A172 (cell line): ENCODE measurements at places on chromosomes 2 and 18.

GRCh38 chr2:54952978-54953456 is 97.2 kb downstream of the RTN4 start:
- DNase-seq: peak; percentile 77

DNA sequence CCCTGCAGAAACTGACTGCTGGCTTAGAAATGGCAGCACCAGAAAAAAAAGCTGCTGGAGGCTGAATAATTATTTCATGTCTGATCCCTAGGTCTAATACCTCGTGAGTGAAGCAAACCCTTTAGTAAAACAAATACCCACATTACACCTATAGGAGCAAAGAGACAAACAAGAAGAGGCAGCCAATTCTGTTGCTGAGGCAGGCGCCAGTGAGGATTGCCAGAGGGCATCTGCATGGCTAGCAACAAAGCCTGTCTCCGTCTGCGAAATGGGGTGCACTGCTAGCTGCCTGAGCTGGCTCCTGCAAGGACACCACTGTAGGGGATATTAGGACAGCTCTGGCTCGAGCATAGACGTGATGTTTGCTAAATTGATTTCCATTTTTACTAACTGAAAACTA is 509.7 kb downstream of the TDRD15 start:
- no peak for DNase-seq

DNA sequence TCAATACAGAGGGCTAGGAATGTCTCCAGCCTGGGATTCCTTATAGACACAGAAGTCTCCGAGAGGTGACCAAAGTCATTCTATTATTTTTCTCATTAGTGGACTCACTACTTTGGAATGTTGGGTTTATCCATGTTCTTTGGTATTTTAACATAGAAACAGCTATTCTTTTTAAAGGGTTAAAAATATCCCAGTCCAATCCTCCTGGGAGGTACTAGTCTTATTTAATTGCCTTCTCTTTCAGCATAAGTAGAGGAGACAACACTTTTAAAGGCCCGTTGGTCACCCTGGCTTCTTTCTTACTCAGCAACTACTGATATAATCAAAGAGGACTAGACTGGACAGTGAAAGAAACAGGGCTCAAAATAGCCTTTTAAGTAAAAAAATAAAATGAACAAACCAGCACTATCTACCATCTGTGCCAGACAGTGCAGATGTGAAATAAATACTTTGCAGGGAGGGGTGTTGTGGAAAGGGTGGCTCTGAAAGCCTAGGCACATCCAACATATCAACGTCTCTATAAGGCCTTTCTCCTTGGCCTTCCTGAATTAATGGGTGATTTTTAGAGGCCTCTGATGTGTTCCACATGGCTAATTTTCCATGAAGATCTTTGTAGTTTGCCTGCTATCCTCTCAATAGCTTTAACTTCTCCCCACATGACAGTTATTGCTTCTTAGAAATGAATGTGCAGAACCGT is 334.4 kb upstream of the THUMPD2 start:
- peak; percentile 30 for DNase-seq

DNA sequence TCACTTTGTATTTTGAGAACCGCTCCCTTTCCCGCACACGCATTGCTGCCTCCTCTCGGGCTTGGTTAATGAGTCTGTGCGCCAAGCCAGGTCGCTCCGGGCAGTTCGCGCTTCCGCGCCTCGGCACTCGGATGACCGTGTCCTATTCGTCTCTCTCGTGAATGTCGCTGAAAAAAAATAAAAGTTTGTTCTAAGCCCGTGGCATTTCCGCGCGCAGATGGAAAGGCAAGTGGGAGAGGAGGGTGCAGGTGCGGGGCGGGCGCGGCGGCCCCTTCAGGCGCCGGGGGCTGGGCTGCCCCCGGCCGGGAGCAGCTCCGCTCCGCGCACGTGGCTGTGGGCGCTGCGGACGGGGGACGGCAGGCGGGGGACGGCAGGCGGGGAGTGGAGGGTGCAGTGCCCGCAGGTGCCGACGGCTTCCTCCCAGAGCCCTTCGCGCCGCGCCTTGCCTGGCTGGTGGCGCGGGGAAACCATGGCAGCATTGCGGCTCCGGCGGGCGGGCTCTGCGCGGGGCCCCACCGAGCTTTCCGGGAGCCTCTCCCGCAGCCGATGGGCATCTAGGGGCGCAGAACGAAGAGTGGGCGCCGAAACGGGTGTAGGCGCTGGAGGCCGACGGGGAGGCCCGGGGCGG is 159.6 kb upstream of the SIX2 start:
- DNase-seq: no peak

- DNase-seq: no peak
Measured at GRCh38 chr18:69897397-69898108, 50.1 kb downstream of the CD226 start.

DNA sequence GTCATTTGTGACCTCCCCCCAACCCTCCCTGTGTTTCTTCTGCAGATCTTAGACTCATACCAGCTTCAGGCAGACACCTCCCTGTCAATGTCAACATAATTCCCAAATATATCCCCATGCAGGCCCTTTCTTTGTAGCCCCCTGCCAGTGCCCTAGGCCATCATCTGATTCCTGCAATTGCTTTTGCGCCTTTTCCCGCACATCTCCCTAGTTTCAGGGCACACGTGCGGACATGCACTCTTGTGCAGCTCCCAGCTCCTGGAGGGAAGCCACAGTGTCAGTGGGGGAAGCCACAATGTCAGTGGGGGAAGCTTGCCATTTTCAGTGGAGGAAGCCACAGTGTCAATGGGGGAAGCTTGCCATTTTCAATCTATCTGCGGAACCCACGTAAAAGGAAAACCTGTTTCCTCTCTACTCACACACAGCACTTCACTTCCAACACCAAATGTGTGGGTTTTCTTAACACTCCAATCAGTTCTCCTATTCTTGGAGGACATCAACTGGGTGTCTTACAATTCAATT is 256.4 kb downstream of the ACKR3 start:
- DNase-seq: no peak

GRCh38 chr2:37614061-37614738 is 57.2 kb downstream of the CDC42EP3 start:
- DNase-seq: peak; percentile 81

DNA sequence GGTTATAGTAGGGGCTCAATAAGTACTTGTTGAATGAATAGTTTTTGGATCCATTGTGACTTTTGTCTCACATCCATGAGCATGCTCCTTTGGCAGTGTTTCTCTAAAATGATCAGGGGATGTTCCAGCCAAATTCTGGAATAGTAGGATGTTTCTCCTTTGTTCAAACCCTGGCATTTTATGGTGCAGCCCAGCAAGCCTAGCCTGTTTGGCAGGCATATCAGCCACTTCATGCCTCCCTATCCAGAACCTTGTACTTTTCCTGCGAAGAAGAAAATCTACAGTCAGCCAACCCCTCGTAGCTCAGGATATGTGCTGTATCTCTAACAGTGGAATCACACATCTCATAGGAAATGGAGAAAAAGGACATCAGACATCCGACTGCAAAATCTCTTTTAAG is 27.1 kb upstream of the RPRD1A start:
- DNase-seq: no peak

- peak; percentile 65 for DNase-seq
Measured at GRCh38 chr18:8084160-8084559, 517.0 kb downstream of the PTPRM start.

DNA sequence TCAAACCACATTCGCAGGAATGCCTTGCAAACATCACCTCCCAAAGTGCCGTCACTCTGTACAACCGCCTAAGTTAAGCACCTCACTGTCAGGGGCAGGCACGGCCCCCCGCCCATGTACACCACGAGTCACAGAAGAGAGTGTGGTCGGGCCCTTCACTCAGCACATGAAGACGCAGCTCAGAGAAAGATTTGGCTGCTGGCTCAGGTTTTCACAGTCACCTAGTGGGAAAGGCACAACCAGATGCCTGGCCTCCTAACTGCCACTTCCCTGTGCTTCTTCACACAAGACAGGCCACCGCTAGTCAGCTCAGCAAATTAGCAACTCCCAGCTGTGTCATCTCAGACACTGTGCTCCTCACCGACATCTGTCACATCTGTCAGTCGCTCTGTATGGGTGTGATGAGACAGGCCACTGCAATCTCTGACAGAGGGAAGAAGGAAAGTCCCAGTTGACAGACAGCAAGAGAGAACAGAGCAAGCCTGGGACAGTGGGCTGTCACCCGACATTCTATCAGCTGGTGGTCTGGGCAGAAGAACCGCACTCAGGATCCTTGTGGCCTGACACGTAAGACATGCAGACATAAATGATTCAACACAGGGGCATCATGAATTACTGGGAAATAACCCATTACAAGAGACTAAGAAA is 60.8 kb downstream of the CRACDL start:
- no peak for DNase-seq

- peak; percentile 87 for DNase-seq
Measured at GRCh38 chr2:158990397-158991214, 22.2 kb downstream of the TANC1 start.

- DNase-seq: peak; percentile 85
Measured at GRCh38 chr2:56287974-56288373, 104.2 kb downstream of the CCDC85A start.

DNA sequence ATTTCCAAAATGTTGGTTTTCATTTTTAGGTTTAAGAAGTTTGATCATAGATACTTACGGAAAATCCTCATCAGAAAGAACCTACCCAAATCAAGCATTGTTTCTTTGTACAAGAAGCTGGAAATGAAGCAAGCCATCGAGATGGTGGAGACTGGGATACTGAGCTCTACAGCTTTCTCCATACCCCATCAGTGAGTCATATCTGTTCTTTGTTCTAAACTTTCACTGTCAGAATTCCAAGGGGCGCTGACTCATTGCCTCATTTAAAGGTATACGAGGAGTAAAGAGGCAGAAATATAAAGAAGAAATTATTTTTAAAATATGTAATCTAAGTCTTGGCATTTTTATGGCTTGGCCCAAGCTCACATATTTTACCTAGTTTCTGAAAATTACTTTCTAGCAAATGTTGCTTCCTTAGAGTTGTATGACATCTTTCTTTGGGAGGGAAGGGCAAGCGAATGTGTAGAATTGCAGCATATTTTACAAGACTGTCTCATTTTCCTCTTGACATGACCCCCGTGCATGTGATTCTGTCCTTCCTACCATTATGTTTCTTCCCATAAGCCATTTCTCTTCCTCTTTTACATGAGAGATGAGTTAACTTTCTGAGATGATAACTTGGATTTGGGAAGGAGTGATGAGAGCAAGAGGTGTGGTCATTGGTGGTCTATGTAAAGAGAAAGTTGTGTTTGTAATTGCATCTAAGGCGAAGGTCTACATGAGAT is 41.2 kb downstream of the SLC9A4 start:
- peak; percentile 94 for DNase-seq

DNA sequence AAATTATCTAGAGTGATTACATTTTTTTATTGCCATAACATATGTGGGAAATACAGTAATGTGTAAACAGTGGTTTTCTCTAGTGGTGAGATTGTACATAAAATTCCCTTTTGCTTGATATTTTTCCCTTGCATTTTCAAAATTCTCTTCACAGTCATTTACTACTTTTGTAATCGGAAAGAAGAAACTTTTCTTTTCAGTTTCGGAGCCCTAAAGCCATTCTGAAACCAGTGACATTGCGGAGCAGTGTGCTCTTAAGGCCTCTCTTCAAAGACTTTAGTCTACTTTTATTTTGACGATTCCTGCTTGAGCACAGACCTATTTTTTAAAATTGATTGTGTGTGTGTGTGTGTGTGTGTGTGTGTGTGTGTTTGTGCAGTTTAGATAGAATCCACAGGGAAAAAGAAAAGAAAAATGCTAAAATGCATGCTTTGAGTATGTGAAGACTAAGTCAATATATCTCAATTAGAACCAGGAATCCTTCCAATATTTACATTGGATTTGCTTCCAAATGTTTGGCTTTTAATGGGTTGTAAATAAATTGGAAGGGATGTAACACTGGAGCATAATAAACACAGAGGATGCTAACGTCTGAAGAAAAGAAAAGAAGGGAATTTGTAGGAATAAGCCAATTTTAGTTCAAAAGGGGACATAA is 357.4 kb downstream of the RND3 start:
- DNase-seq: no peak

GRCh38 chr2:118644190-118644589 is 203.3 kb downstream of the EN1 start:
- no peak for DNase-seq

- DNase-seq: peak; percentile 70
Measured at GRCh38 chr2:196293751-196294515, 122.6 kb upstream of the STK17B start.

- DNase-seq: no peak
Measured at GRCh38 chr2:149058936-149059335, 20.4 kb downstream of the LYPD6B start.

DNA sequence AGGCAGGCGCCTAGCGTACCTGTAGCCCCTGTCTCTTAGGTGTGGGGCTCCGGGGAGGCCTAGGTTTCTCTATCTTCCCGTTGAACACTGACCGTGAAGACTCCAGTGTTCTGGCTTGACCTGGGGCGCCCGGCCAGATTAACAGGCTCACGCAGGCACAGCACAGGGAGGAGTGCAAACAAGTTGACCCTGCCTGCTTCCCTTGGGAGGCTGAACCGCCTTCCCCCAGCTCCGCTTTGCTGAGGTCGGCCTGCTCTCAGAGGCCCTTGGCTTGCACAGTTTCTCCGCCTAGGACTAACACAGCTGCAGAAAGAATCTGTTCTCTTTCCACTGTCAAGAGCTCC is 567 bp downstream of the PCYOX1 start:
- DNase-seq: no peak

- no peak for DNase-seq
Measured at GRCh38 chr2:229300790-229301189, 29.7 kb upstream of the PID1 start.

DNA sequence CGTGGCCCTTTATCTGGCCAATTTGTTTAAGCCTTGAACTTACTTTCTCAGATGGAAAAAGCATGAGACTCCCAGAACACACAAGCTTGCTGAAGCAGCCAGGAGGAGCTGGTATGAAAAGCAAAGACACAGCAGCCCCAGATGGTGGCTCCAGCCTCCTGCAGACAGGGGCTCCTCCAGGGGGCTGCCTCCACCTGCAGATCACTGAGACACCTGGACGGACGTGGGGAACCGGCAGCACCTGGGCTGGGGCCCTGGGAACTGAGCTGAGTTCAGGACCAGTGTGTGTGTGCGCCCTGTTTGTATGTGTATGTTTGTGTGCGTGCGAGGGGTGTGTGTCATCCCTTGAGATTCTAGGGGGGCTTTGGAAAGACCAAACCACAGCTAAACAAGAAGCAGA is 8.6 kb downstream of the CYS1 start:
- DNase-seq: no peak

GRCh38 chr2:165203689-165204559 is at the start of gene SCN3A:
TSS of gene SCN3A (minus strand) at chr2:165204050. CDS start at chr2:165176394, 27,656 bp downstream.
- DNase-seq: peak; percentile 52
